Activated CD4-positive, alpha-beta memory T cell treated with anti-CD3 and anti-CD28 coated beads, Interleukin-2, amount 10 ng/mL, durations not matched to agents 7 days and 5 days (primary cell): ENCODE measurements at places on chromosomes 6 and 20. TPM values are rescaled to one million over a fixed set of nuclear protein-coding genes. Genes with fewer than 3 reads are reported as not detected.

The VSX1 gene
- not detected for total RNA-seq

GRCh38 chr6:116251568-116252384 is 2.1 kb downstream of the TSPYL4 start:
- H3K27me3 ChIP-seq: no peaks in the 10 kb centered on the region
- H3K4me1 ChIP-seq: peaks cover 21% of the 10 kb centered on the region
- DNase-seq: no peak

DNA sequence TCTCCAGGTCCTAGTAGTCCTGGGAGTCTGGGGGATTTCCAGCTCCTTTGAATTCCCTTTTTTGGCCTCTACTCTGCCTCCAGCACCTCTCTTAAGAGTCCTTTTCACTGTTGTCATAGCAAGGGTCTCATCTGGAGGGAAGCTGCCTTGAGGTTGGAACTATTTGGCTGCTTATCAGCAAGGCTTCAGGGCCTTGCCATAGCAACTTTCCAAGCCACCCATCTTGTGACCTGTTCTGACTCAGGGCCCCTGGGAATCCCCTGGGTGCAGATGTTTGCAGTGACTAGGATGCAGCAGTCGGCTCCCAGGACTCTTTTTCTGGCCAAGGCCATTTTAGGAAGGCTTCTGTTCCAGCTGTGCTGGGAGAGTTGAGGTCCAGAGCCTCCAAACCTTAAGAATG is 12.4 kb downstream of the PKIG start:
- peaks cover 13% of the 10 kb centered on the region for H3K4me1 ChIP-seq
- H3K36me3 ChIP-seq: no peaks in the 10 kb centered on the region
- H3K4me3 ChIP-seq: no peak overlapping the region

DNA sequence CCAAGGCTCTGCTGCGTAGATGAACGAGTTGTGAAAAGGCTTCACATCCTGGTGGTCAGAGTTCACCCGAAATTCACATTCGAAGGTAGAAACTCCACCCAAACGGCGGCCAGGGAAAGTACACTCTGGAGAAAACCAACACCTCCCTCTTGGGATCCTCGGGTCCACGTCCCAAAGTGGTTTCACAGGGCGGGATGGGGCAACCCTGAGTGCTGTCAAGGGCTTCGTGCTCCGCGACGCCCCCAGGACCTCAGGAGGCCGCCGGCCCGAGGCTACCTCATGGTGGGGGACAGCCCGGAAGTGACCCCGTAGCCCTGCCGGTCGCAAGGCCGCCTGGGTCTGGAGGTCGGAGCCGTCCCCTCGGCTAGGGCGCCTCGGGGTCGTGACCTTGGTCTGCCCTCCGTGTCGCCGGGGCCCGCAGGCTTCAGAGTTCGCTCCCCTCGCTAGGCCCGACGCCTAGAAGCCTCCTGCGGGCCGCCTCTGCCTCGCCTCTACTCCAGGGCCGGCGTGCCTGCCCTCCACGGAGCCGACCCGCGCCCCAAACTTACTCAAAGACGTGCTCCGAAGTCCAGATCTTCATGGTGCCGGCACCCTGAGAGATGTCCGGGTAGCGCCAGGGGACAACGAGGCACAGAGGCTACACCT is at the start of gene PRELID3B:
PRELID3B (minus strand) TSS at position 636 of the 645 bp plus-strand sequence; CDS start at position 580, 56 bp downstream.
- H3K27me3 ChIP-seq: no peaks in the 10 kb centered on the region
- DNase-seq: no peak
- peak within 1 kb of the TSS; percentile 83 for H3K27ac ChIP-seq

DNA sequence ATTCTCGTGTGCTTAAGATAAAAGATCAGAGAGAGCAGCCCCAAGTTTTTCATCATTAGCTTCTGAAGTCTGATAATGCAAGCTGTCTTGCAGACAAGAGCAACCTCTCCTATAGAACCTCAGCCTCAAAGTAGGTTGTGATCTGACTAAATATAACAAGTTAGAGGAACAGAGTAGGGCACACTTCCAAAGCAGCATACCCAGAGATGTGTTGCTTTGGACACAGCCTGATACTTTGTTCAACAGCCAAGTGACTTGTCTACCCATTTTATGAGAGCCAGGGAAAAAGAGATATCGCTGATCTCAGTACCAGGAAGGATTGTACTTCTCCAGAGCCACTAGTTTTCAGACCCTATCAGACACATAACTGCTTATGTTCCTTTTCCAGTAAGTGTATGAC is 44.2 kb upstream of the OPRM1 start:
- no peaks in the 10 kb centered on the region for H3K36me3 ChIP-seq
- no peaks in the 10 kb centered on the region for H3K4me1 ChIP-seq
- H3K27ac ChIP-seq: no peak overlapping the region
- DNase-seq: no peak
- H3K27me3 ChIP-seq: no peaks in the 10 kb centered on the region

GRCh38 chr20:47998736-47999135 is 213.5 kb upstream of the SULF2 start:
- H3K27me3 ChIP-seq: peaks cover 4% of the 10 kb centered on the region
- H3K36me3 ChIP-seq: no peaks in the 10 kb centered on the region
- H3K27ac ChIP-seq: no peak overlapping the region

The RAD21L1 gene
- not detected for total RNA-seq

GRCh38 chr6:138815797-138816528 is 20.1 kb downstream of the ECT2L start:
- DNase-seq: no peak
- no peaks in the 10 kb centered on the region for H3K36me3 ChIP-seq
- H3K4me1 ChIP-seq: peaks cover 33% of the 10 kb centered on the region
- no peaks in the 10 kb centered on the region for H3K27me3 ChIP-seq
- H3K4me3 ChIP-seq: no peak overlapping the region

The FABP7 gene
- not detected for total RNA-seq

The SNAI1 gene
- 0.38 TPM for total RNA-seq

- H3K4me1 ChIP-seq: no peaks in the 10 kb centered on the region
- DNase-seq: no peak
- H3K4me3 ChIP-seq: no peak overlapping the region
- H3K27ac ChIP-seq: no peak overlapping the region
- no peaks in the 10 kb centered on the region for H3K36me3 ChIP-seq
Observed at GRCh38 chr6:164087211-164087610, 672.7 kb downstream of the QKI start.
